ENCODE measurements at places on chromosomes 2 and 18.

DNA sequence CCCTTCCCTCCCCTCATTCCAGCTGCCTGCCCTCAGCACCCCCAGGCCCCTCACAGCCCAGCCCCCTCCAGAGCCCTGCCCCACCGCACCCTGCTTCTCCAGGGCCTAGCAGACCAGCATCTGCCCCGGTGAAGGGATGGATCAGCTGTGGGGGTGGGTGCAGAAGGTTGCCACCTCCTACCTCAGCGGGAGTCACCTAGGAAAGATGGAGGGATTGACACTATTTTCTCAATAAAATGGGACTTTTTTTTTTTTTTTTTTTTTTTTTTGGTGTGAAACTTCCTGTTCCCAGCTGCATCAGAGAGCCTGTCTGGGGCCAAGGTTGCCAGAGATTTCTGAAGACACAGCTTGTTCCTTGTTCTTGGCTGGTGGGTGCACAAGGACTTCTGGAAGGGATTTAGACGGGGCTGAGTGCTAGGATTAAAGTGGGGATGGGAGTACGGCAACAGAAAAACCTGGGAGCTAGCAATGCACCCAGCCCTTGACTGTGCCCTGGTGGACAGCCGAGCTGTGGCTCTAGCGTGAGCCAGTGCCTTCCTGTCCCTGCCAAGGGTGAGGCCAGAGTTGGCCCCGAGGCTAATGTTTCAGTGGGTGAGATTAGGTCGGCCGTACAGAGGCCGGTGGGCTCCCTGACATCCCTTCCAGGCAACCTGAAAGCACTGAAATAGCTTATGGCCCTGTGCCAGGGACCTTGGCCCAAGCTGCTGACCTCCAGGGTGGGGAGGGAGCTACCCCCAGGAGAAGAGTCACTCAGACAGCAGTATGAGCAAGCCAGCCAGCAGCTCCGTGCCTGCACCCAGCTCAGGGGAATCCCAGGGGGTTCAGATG, 4.6 kb downstream of the B3GNT7 start:
- DNase-seq = no peak

- no peak for DNase-seq
These were observed 78.6 kb upstream of the EPB41L5 start for GRCh38 chr2:119934319-119934718.

GRCh38 chr2:193743089-193743488, 1548.4 kb upstream of the TMEFF2 start:
- no peak for DNase-seq

DNA sequence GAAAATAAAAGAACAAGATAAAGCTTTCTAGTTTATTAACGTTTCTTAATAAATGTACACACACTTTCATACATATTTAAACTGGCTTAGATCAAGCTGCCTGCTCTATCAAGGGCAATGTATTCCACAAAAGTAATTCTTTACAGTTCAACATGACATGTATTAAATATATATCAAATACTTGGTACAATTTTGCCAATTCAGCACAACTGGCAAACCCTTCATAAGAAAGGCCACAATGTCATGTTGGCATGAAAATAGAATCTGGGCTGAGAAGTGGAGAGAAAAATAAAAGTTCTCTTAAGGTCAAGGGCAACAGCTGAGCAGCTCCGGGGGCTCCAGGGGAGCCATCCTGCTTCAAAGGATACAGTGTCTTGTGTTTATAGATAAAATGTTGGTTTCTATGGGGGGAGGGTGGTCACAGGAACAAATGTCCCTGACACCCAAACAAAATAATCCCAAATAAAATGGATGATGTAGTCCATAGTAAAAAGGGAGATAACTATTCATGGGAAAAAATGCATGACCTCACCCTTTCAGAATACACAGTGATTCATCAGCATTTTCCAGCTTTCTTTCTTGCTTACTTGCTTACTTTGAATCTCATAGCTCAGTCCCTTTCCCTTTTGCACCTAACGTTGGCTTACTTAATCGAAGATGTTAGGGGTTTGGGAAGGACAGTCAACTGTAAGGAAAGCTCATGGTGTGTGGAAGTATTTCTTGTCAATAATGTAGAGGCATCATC, 494.9 kb downstream of the NYAP2 start:
- DNase-seq = peak; percentile 2

DNA sequence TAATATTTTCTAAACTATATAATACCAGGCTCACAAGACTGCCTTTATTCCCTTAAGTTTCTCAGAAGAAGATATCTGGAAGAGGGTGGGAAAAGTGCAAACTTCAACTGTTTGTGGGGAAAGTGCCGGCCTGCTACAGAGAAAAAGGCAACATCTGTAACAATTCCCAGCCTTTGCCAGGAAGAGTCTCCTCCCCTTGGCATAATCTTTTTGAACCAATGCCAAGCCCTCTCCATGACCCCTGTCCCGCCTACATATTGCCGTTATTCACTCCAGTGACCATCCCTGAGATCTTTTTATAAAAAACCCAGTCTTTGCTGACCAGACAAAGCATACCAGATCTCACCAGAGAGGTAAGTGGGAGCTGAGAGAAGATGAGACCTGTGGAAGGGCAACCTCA, at the start of gene REG3G:
Gene REG3G (plus strand): TSS at position 282 of the 400 bp plus-strand sequence. CDS start 392 bp downstream, outside the sequence.
- DNase-seq = no peak

- DNase-seq = no peak
These were observed 17.6 kb downstream of the AFF3 start for GRCh38 chr2:100124761-100125160.

GRCh38 chr2:38626326-38627035, 23.8 kb upstream of the HNRNPLL start:
- DNase-seq = no peak

DNA sequence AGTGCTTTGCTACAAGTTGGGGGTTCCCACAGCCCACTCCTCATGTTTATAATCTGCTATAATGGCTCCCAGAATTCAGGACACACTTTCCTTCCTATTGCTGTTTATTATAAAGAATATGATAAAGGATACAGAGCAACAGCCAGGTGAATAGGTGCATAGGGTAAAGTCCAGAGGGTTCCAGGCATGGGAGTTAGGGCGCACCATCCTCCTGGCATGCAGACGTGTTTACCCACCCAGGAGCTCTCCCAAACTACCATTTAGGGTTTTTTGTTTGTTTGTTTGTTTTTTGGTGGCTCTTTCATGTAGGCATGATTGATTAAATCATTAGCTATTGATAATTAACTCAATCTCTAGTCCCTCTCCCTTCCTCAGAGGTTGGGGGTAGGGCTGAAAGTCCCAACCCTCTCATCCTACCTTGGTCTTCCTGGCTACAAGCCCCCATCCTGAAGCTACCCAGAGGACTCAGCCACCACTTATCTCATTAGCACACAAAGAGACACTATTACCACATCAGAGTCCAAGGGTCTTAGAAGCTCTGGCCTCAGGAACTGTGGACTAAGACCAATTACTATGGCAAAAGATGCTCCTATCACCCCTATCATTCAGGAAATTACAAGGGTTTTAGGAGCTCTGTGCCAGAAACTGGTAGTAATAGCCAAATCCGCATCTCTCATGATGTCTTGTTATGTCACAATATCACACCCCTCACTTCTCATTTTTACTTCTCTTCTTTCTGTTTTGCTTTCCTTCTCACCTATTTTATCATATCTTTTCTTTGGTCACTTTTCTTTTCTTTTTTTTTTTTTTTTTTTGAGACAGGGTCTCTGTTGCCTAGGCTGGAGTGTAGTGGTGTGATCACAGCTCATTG, 154.9 kb upstream of the TTC39C start:
- no peak for DNase-seq

DNA sequence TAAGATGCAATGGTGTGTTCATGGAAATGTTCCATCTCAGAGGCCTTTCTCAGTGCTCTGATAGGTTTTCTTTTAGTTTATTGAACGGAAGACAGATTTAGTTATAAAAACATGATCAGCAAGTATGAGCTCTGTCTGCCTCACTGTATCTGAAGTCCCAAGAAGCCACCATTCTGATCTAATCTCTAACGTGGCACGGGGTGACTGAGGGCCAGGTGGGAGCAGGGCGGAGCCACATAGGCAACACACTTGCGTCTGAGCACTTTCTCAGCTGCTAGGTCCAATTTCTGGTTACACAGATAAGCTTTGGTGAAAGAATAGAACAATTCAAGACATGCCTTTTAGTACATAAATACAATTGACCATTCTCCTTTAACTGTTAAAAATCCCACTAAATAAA, 60.4 kb downstream of the SNTG2 start:
- no peak for DNase-seq

GRCh38 chr18:69817335-69817940, 130.2 kb downstream of the CD226 start:
- no peak for DNase-seq

DNA sequence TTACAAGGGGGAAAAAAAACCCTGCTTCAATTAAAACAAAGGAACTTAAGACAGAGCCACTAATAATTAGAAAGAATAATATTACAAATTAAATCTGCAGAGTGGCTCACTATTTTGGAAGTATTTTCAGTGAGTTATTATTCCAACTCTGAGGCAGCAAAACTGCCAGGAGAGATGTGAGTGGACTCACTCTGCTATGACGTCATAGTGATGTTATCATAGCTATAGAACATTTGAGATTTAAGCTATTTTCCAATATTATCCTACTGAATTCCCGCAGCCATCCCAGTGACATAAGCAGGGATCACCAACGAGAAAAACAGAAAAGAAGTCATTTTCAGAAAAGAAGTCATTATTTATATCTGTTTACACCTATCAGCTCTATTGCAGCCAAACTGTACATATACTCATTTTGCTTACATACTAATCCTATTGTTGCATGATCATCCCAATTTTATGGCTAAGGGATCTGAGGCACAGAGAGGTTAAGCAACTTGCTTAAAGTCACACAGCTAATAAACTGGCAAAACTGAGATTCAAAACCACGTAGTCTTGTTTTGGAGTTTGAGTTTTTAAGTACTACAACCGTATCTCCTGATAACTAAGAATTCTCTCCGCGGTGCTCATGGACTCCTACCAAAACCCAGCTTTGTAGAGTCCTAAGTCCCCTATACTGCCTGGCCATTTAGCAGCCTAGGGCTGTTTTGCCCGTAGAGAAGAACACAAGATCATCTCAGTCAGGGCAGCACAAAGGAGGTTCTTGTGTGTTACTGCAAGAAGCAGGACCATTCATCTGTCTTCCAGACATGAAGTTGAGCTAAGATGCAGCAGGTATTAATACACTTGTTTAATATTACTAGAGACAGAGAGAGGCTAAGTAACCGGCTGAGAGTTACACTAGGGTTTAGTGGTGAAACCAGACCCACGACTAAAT, 299.8 kb downstream of the TCF4 start:
- no peak for DNase-seq

DNA sequence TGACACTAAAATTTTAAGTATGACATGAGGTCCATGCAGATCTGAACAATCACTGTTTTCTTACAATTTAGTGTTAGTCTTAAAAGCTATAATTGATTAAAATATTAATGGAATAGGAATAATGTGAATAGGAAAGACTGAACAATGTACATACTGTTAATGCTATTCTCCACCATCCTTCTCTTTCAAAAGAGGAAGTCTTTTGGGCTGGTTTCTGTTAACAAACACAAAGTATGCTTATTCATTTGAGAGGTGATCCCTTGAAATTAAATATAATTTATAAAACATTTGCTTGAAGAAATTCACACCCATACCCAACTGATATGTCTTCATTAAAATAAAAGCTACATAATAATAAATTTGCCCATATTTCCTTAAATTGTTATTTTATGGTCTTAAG, 2.3 kb downstream of the STPG4 start:
- DNase-seq = no peak

GRCh38 chr18:12041561-12041960, 52.1 kb upstream of the ANKRD62 start:
- DNase-seq = no peak

DNA sequence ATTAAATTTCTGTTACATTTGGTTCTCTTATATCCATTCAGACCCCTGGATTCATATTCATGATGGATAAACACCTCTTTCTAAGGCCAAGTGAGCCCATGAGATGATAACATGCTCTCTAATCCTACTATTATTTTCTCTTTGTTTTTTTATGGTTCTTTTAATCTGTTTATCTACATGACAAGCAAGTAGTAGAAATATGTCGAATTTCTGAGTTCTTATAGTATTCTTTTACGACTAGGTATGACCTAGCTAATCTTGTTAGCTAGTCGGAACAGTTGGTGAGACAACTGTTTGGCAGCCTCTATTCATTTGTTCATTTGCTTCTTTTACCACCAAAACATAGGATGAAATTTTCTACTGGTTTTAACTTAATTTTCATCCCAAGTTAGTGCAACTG, 98.1 kb upstream of the SCG2 start:
- no peak for DNase-seq

DNA sequence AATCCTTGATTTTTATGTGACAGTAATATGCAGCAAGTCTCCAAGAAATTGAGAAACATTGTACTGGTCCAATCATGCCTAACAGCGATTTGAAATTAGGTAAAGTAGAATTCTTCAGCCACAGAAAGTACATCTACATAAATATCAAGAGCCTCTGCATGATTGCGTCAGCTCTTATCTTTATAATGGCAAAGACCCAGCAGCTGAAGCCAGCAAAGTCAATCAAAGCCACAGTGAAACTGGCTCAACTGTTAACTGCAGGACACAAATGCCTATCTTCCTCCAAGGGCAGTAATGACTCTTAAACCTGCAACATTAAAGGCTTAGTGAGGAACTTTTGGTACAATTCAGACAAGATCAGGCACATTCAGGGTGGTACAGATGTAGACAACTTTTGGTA, 102.5 kb downstream of the BARD1 start:
- no peak for DNase-seq

GRCh38 chr2:36477746-36478145, 120.2 kb downstream of the FEZ2 start:
- DNase-seq = no peak

- no peak for DNase-seq
These were observed 66.0 kb upstream of the ASAP2 start for GRCh38 chr2:9140645-9141044.

DNA sequence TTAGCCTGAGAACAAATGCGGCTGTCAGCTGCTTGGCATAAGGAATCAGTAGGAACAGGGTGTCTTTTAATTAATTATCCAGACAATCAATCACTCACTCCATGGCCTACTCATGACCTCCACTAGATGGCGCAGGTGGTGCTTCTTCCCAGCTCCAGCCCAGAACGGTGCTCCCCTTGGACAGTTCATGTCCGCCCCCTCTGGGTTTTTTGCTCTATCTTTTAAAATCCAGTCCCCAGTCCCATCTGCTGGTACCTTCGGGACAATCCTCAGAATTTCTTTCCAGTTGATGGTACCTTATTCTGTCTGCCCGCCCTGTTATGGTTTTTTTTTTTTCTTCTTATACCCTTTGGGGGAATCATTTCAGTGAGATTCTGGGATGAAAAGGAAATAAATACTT, 99.8 kb downstream of the CACNB4 start:
- DNase-seq = peak; percentile 54

- DNase-seq = no peak
These were observed 20.6 kb upstream of the GCC2 start for GRCh38 chr2:108428286-108429009.

- DNase-seq = no peak
These were observed 65.5 kb downstream of the SOWAHC start for GRCh38 chr2:109679626-109680025.

Data from SW480 (cell line).